ENCODE measurements at places on chromosomes 16 and 17.

- DNase-seq: no peak
Observed at GRCh38 chr16:85174871-85175723, 62.8 kb upstream of the CIBAR2 start.

DNA sequence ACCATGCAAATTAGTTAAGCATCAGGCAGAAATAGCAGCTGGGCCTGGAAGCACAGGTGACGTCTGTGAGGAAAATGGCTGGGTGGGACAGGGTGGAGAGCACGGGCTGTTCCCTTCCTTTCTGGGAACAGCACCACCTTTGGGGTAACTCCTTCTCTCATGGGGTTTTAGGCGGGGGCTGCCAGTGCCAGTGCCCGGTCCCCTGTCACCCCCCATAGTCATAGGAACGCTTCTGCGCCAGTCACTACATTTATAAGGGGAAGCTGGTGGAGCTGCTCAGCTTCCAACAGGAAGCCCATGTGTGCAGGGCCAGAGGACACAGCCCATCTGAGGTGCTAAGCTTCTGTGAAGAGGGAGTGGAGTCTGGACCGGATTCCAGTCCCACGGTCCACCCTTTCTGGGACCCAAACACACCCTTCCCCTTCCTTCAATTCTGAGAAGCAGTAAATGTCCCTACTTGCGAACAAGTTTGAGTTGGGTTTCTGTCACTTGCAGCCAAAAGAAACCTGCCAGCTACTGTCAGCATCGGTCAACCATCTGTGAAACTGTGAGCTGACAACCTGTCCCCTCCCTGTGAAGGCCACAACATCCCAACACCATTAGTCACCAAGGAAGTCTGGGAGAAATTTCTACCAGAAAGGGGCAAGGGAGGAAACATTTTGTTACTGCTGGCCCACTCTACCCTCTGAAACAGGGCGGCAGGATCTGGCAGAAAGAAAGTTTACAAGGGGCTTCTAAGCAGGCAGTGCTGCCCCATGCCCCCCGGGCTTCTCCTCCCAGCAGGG lies 86.0 kb upstream of the AMZ2 start:
- DNase-seq: no peak

- no peak for DNase-seq
Observed at GRCh38 chr16:61791464-61791863, 244.8 kb downstream of the CDH8 start.

DNA sequence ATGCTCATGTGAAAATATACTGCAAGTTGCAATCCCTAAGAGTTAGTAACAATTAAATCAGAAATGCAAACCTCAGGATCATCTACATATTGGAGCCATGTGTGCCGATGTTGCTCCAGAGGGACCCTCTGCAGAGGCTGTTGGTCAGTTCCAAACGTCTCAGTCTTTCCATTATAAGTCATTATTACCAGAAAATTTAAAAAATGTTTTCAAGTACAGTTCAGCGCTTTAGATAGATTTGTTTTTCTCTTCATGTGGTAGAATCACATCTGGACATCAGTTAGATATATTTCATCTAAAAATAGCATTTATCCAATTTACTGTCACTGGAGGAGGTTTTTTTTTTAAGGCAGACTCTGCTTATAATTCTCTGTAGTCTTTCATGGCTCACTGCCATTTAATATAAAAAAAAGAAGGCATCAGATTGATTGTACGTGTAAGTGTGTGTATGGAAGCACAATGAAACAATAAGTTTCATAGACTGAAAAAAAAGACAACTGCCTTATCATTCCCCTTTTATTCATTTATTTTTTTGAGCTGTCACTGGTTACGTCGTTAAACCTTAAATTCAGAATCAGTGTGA lies 46.1 kb upstream of the MARCHF10 start:
- no peak for DNase-seq

- no peak for DNase-seq
Observed at GRCh38 chr17:1562176-1562643, 382 bp downstream of the PITPNA start.

- no peak for DNase-seq
Observed at GRCh38 chr16:80836846-80837245, 32.4 kb upstream of the CDYL2 start.

- DNase-seq: no peak
Observed at GRCh38 chr17:37518826-37519225, 29.1 kb downstream of the DUSP14 start.

DNA sequence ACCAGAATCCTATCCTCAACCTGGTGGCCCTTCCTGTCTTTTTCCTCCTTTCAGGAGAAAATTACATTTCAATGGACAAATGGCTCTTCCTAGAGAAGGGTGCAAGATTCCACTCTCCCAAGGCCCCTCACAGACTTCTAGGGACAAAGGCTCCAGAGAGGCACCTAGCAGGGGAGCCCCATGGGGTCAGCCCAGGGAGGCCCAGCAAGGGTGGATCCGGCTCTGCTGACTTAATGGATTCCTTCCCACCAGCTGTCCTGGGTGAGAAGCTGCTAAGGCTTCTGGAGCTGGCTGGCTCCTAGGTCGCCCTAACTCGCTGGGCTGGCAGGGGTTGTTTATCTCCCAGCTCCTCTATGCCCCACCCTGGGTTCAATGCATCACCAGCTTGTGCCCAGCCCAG lies 152.4 kb downstream of the ZNF423 start:
- no peak for DNase-seq

GRCh38 chr16:84833542-84834402 lies 14.0 kb downstream of the CRISPLD2 start:
- DNase-seq: no peak
